Renal cortex interstitium (tissue), 15 donors: ENCODE measurements at places on chromosomes 6 and 20.

GRCh38 chr6:40640599-40641227, 53.5 kb upstream of the LRFN2 start:
- peak; percentile 50 for DNase-seq

DNA sequence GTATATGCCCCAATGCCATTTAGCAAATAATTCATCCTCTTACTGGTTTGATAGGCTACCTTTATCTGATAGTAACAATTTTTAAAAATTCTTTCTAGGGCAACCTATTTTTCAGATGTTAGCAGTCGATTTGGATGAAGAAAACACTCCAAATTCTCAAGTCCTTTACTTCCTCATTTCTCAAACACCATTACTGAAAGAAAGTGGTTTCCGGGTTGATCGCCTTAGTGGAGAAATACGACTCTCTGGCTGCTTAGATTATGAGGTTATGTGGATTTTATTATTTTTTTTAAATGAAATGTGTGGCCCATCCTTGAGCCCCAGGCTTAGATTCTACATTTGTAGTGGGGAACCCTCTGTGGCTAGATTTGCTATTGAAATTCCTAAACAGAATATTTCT, 26.3 kb downstream of the CDH26 start:
- DNase-seq, result no peak

GRCh38 chr6:57040011-57040410, 6.5 kb upstream of the KIAA1586 start:
- DNase-seq, result no peak

GRCh38 chr6:21102201-21102600, 491.4 kb upstream of the SOX4 start:
- DNase-seq, result no peak

GRCh38 chr20:38148328-38149102, 16.6 kb downstream of the TGM2 start:
- no peak for DNase-seq

- DNase-seq, result no peak
Observed at GRCh38 chr20:58146746-58147140, 81.7 kb downstream of the ANKRD60 start.

DNA sequence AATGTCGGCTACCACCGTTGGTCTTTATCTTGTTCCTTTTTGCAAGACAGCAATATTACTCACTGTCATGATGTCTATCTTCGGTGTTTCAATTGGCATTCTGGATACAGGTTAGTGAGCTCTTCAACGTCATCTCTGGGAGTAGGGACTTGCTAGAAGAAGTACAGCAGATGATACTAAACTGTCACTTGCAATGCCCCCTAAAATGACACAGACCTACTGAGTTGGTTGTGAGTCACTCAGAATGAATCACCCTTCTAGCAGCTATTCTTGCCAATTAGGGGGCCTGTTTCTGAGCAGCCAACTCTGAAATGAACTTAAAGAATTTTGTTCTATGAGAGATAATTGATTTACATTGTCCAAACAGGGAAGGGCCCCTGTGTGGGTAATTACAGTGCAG, 176.5 kb downstream of the SLC16A10 start:
- no peak for DNase-seq

- DNase-seq, result no peak
Observed at GRCh38 chr20:41174782-41175181, 37.4 kb downstream of the PLCG1 start.

GRCh38 chr6:22622351-22622750, 53.0 kb downstream of the HDGFL1 start:
- DNase-seq, result no peak

DNA sequence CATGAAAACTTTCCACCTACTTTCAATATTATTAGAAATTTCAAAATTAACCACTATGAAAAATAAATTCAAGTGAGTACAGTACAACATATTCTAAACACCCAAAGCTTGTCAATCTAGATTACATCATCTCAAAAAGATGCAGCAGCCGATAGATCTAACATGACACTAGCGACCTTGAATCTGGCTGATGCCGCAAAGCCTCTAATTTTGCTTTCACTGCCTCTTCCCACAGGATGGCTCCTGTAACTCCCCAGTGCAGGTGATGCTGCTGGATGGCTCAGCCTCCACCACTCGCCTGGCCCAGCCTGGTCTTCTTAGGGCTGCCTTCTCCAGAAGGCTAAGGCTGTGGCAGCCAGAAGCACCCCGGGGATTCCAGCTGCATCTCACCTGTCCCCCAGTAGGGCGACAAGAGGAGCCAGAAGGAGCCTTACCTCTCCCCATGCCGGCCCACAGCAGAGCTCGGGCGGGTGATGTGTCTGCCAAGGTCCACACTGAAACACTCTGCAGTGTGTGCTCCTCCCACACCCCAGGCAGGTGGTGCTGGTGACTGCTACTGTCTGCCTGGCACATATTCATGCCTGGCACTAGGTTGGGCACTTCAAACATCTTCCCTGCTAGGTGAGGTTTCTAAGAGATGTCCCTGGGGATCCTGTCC, 82.1 kb downstream of the SLC23A2 start:
- DNase-seq, result no peak

DNA sequence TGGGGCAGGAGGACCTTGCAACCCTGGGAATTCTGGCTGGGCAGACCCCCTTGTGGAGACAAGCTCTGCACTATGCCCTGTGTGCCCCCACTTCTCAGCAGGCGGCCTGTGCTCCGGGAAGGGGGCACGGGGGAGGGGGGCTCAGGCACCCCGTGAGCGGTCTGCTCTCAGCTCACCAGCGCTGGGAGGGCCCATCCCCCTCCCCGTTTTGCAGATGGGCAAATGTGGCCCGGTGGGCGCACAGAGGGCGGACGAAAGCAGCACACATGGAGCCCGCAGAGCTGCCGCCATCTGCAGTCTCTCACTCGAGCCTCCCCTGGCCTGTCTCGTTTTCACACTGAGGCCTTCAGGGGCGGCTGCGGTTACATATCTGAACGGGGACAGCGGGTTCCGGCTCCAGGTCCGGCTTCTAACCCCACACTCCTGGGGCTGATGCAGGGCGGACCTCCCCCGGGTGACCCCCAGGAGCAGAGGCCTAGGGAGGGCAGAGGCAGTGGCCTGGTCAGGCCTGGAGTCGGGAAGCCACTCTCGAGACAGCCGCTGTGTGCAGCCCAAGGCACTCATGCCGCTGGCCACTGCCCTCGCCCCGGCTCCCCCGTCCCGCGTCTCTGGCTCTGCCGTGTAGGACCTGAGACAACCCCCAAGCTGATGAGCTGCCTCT, 13.9 kb downstream of the CHRNA4 start:
- no peak for DNase-seq

GRCh38 chr6:163454425-163454824, 39.9 kb downstream of the QKI start:
- DNase-seq, result no peak

DNA sequence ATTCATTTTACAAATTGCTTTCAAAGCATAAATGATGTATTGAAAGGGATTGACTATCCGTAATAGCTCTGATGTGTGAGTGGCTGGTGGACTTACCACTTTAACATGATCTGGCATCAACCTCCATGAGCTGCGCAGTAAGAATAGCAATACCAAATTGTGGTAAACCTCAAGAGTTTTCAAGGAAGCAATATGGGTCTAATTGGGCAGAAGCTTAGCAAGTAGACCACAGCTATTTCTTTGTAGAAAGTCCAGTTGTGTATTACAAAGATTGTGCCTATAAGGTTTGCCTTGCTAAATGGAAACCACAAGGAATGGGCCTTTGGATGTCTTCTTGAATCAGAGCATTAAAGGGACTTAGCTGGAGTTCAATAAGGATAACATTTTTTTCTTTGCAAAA, 736.6 kb downstream of the KIF16B start:
- no peak for DNase-seq

GRCh38 chr20:36074983-36075382, 79.6 kb upstream of the EPB41L1 start:
- no peak for DNase-seq

- DNase-seq, result no peak
Observed at GRCh38 chr6:128659276-128659675, 138.9 kb upstream of the PTPRK start.

DNA sequence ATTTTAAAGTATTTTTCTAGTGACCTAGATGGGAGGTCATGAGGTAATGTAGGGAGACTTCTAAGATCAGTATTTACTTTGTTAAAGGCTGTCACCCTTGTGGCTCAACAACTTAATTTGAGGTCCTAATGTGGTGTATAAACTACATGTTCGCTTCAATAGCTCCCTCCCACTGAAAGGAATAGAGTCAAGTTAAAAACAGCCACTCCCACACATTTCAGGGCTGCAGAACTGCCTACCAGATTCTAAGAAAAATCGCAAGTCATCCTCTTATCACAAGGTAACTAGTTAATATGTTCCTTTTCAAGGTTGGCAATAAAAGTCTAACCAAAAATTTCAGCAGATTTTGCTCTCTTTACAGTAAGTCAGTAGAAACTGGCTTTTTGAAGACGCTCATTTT, 15.1 kb downstream of the GSTA1 start:
- DNase-seq, result peak; percentile 31

GRCh38 chr6:3258720-3259490, at the start of gene PSMG4:
TSS of gene PSMG4 (plus strand) at chr6:3258947. CDS start at chr6:3259023, 76 bp downstream.
- peak; percentile 86 for DNase-seq

GRCh38 chr6:39884696-39885095, 49.6 kb downstream of the MOCS1 start:
- DNase-seq, result no peak

DNA sequence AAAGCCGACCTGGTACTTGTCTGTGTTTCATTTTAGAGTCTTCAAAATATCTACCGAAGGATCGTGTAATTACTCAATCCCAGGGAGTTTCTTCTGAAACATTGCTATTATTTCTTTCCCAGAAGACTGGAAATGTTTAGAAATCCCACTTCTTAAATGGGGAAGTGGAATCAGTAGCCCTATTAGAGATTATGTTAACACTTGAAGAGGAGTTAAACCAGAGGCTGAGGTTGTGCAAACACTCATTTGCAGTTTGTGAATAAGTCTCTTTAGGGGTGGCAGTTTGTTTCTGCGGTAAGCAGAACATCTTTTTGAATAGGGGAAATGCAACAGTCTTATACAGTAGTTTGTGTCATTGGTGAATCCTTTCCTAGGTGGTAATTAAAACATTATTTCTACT, 21.3 kb downstream of the DSP start:
- DNase-seq, result no peak

DNA sequence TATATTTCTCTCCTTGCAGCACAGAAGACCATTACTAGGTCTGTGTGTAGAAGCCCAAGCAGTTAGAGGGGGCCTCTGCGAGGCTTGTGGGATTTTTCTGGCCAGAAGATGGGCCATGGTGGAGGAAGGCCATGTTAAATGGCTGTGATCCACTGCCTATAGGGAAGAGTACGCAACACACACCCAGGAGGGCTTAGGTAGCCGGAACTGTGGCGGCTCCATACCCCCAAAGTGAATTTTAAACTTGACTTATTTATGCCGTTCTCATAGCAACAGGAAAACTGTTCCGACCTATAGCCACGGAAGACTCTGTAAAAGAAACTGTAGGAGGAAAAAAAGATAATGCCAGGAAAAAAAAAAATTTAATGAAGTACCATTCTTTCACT, 69.5 kb downstream of the SLX4IP start:
- no peak for DNase-seq

DNA sequence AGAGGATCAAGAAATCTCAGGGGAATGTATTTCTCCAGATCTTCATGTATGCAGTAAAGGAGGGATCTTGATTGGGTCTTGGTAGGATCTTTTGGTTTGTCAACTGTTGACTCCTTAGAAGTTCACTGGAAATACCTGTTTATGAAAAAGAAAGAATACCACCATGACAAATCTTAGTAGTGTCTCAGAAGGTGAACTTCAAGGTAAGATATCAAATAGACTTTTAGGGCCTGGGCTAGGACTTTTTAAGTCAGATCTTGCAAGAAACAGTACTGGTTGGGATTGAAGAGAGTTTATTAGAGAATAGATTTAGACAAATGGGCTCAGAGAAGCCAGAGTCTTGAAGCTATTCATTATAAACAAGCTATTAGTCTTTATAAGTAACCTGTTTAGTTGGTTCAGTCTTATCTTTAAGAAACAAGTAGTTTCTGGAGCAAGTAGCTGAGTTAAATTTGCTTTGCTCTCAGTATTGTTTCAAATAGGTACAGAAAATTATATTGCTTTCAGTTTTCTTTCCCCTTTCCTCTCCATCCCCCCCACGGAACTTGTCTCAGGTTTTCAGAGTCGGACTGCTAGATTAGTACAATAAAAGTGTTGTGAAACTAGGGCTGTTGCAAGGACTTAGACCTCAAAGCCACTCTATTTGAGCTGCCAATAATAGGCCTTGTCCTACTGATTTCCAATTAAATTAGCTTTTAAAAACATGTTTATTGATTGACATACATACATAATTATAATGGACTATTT, 529.1 kb upstream of the CITED2 start:
- DNase-seq, result no peak

DNA sequence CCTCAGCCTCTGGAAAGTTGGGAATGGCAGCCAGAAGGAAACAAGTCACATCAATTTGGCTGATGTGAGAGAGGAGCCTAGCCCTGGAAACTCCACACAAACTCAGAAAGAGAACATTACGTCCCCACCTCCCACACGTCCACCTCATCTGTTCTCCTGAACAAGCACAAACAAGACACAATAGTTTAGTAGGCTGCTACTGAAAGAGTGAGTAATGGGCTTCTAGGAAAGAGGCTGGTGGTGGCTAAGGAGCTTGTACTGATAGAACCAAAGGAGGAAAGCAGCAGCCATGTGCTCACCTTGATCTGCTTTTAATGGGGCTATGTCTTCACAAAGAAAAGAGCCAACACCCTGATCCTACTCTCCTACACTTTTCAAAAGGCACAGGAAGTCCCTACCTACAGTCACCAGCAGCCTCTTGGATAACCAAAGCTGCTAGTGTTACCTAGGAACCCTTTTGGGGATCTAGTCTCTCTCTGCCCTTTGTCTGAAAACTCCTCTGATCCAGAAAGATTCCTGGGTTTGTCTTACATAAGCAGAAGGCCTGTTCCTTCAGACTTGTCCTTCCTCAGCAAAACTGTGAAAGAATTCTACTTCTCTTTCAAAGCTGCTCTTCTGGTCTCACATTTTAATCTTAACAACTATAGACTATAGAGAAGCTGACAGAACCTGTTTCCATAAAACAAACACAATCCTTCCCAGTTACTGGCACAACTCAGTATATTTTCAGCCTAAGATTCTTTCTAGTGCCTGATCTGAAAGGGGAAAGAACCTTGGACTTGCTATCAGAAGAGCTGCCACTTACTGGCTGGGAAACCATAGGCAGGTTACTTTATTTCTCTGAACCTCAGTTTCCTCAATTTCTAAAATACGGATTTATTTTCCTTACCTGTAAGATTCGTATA, 3.1 kb downstream of the PLAGL2 start:
- no peak for DNase-seq

DNA sequence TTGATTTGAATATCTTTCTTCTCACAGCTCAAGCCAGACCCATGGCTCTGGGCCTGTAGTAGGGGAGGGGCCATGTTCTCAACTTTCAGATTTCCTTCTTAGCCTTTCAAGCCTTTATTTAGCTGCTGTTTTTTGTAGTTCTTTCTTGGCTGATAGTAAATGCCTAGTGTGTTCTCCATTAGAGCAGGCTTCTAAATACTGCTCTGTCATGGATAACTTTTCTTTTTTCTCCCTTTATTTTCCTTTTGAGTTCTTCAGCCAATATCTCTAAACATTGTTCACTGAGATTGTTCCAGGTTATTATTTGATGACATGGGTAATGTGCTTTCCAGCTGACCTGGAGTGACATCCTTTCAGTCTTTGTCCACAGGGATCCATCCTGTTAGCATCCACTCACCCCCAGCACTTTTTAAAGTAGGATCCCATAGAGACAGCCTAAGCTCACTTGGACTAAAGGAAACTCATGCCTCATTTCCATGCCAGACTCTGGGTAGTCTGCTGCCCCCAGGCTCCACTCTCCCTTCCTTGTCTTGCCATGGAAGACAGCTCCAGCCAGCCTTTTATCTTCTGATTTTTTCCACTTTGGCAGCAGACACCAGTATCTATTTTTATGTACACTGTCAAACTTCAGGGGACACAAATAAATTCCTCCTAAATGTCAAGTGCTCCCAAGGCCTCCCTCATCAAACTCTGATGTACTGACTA, 645.6 kb downstream of the RNF144B start:
- DNase-seq, result no peak
